ENCODE measurements at places on chromosomes 3 and 15.

DNA sequence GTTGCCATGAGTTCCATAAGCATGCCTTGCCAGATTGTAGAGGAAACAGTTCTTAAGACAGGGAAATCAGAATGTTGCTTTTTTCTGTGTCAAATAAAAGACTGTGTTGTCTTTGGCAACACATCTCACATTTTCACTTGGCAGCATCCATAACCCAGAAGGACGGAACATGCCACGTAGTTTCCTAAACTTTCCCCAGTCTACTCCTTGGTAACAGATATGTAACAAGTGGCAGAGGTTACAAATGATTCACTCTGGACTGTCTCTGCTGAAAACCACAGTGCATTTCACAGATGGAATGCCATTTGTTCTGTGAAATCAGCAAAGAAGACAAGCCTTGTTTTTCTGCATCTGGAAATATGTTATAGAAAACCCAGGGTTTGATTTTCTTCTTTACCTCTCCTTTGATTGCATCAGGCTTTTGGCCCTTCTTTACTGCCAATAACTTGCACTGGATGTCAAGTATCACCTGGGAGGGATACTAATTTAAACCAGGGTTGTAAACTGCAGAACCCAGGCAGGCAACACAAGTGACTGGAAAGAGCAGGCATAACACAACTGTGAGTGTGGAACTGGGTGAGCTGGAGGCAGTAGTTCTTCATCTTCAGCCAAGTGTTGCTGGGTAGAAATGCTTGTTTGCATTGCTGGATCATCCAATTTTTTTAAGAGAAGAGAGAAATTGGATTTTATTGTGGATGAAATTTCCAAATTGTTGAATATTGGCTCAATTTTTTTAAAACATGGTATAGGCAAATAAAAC, 124.4 kb upstream of the FOXB1 start:
- no peak for DNase-seq

DNA sequence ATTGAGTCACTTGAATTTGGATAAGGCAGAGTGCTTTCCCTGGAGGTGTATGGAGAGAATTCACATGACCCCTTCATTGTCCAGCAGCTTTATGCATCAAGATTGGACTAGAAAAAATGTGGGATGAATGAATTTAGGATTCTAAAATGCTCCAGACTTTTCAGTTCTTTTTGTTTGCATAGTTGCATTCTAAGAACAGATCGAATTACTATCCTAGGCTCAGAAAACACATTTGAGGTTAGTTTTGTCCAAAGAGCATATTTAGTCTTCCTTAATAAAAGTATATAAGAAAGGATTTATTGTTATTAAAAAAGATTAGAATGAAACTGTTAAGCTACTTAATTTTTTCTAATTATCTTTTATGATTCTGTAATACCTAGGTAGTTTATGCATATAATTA, 127.4 kb downstream of the UBE2E2 start:
- DNase-seq, result no peak

GRCh38 chr3:82424031-82424339, 662.5 kb upstream of the GBE1 start:
- no peak for DNase-seq

DNA sequence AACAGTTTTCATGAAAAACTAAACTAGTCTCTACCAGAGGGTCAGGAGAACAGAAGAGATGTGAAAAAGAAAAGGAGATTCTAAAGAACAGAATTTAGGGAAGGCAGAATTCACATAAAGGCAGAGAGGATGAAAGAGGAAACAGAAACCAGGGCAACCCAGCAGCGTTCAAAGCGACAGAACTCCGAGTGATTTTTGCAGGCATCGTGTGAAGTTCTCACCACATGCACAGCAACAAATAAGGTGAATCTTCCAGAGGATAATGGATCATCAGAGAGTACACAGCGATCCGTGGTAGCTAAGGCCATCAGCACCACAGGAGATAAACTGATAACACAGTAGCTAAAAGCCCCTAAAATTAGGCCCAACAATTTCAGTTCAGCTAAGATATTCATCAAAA, 250.8 kb upstream of the THBS1 start:
- no peak for DNase-seq

GRCh38 chr3:53169045-53169831, 8.2 kb downstream of the PRKCD start:
- DNase-seq, result no peak

- DNase-seq, result no peak
Measured at GRCh38 chr3:190286014-190286413, 36.2 kb downstream of the CLDN1 start.

- DNase-seq, result peak; percentile 6
Measured at GRCh38 chr3:105593315-105593714, 226.6 kb downstream of the ALCAM start.

DNA sequence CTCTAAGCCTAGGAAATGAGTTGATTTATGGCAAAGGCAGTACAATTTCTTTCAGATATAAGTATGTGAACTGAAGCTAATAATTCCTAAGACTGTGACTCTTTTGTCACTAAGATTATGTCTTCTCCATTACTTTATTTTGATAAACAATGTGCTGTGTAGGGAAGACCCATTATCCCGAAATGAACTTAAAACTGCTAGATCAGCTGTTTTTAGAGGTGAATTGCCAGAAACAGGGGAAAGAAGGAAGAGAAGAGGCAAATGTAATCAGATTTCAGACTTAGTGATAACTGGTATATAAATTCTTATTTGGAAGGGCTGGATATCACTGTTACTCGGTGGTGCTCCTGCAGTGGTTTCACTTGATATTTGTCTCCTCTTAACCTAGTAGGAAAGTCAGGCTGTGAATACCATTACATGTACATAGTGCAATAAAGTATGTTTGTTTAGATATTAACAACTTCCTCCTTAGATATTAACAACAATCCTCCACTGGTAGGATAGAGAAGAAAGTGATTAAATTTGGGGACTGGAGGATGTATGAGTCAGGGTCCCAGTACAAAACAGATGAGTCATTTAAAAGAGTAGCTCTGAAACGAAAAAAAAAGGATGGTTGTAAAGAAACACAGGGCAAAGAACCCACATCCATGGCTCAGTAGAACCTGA, 338.5 kb upstream of the KCNH8 start:
- DNase-seq, result no peak

GRCh38 chr3:146953511-146953981, 348.4 kb upstream of the PLSCR5 start:
- DNase-seq, result no peak

DNA sequence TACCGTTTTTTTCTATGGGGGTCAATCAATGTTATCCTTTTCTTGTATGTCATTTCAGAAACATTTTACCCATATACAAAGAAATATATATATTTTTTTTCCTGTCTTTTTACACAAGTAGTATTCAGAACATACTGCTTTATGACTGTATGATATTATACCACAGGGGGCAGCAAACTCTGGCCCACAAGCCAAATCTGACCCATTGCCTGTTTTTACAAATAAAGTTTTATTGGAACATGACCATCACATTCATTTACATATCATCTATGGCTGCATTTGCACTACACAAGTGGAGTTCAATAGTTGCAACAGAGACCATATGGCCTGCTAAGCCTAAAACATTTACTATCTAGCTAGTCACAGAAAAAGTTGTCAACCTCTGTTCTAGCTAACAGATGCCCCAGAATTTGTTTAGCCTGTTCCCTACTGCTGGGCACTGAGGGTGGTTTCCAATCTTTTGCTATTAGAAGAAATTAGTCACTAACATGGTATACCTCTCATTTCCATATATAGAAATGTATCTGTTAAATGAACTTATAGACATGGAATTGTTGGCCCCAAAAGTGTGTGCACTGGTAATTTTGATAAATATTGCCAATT, 57.7 kb downstream of the BFSP2 start:
- DNase-seq, result no peak

GRCh38 chr3:109480014-109480413, 142.7 kb upstream of the DPPA4 start:
- DNase-seq, result no peak

DNA sequence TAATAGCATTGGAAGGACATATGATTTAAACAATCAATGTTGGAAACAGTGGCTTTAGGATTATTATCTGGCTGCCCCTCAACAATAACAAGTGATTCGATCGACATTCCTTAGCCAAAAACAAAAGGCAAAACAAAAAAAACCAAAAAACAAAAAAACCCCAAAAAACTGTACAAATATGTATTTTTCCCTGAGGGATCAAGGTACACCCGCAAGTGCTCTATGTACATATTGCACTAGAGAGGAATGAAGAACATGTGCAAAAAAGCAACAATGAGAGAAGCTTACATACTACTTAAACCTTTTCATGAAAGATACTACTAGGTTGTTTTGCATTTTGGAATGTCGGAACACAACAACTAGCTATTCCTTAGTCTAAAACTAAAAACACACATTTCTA, 14.2 kb upstream of the ICE2 start:
- no peak for DNase-seq

DNA sequence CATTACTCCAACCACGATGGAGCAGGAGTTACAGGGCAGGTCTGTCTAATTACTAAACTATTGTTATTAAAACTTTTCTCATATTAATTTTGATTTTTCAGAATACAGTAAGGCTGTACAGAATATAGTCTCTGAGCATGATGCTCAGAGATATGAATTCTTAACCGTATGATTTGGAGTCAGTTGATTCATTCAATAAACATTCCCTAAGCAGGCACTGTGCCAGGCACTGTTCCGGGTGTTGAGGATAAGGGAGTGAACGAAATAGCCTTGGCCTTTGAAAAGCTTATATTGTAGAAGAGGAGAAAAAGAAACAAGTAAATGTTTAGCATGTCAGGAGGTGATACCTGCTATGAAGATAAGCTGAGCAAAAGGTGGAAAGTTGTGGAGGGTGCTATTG, 187.3 kb downstream of the KCNAB1 start:
- DNase-seq, result no peak

Data from NCI-H2171 treated with DMSO at 0.1 percent for 48 hours (cell line).